Kasumi-1 (cell line): ENCODE measurements at places on chromosomes 1 and 21.

- DNase-seq: no peak
Observed at GRCh38 chr1:90186506-90187322, 191.8 kb downstream of the ZNF326 start.

GRCh38 chr1:221691261-221691660, 50.6 kb downstream of the DUSP10 start:
- DNase-seq: no peak

GRCh38 chr1:119958223-119958622, 61.9 kb upstream of the ADAM30 start:
- DNase-seq: no peak

- no peak for DNase-seq
Observed at GRCh38 chr21:15379776-15380175, 315.0 kb upstream of the NRIP1 start.

GRCh38 chr1:244006961-244007360, 44.1 kb upstream of the ZBTB18 start:
- DNase-seq: no peak

DNA sequence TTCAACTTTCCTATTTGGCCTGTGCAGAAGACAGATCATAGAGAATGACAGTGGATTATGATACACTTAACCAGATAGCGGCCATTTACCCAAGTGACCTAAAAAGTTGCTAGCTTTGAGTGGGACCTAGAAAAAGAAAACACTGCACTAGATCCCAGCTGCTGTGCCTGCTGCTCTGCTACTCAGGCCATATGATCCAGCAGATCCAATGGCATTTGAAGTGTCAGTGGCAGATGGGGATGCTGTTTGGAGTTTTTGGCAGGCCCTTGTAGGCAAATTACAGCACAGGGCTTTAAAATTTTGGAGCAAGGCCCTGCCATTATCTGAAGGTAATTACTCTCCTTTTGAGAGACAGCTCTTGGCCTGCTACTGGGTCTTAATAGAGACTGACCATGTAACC, 74.0 kb upstream of the KCNE2 start:
- DNase-seq: no peak

- DNase-seq: no peak
Observed at GRCh38 chr21:25273959-25274358, 333.3 kb downstream of the MRPL39 start.

GRCh38 chr1:23899070-23899469, 14.1 kb downstream of the CNR2 start:
- DNase-seq: no peak

DNA sequence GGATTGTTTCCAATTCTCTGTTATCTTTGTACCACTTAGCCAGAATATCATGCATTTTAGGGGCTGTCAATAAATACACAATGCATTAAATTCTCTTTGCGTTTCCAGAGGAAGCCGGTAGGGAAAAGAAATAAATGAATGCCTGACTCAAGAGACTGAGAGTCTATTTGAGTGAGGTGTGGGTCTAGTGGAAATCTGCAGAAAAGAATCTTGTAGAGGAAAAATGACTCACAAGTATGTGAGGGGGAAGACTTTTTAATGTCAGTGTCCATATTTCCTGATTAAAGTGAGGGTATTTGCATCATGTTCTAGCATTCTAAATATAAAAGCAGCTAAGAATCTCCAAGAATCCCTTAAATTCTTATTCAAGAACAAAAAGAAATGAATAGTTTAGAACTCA, 271.1 kb downstream of the PTPRC start:
- DNase-seq: no peak

DNA sequence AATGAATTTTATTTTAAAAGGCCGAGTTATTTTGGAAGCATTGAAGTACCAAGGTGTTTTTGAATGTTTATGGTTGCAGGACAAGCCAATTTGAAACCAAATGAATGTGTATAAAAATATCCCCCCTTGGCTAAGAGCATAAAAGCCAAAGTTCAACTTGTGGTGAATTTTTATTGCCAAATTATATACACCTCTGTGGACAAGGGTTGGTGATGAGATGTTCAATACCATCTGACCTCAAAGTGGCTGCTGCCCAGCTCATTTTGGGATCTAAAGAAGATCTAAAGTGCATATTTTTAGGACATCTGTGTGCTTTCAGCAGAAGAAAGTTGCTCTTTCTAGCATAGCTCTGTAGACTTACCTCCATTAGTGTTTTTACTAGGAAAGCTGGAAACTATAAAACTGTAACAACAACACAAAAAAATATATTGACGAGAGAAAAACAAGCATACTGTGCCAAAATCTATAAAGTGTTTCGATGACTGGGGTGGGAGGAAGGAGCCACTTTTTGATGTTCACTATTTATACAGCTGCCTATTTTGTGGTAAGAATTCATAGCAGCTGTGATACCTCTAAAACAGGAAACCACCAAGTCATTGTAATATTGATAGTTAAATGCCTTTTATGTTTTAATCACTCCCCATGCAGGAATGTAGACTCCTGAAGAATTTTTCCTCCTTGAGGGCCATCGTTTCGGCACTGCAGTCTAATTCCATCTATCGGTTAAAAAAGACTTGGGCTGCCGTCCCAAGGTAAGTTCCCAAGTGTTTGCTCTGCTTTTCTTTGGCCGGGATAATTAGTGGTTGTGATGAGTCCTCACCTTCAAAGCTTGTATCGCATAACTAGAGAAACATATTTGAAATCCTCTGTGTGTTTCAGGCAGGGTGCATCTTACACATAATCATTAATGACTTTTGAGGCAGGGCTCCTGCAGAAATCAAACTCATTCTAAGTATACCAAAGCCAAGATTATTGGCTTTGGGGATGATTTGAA, 83.2 kb downstream of the RGL1 start:
- no peak for DNase-seq
